ENCODE measurements at places on chromosomes 13 and 19.

- DNase-seq = no peak
Observed at GRCh38 chr13:23059173-23059572, 121.6 kb upstream of the SGCG start.

GRCh38 chr13:35978607-35979316 is 152.4 kb downstream of the DCLK1 start:
- peak; percentile 32 for DNase-seq

GRCh38 chr13:101303521-101303920 is 112.8 kb downstream of the NALCN start:
- DNase-seq = no peak

- no peak for DNase-seq
Observed at GRCh38 chr13:73697166-73697565, 437.0 kb downstream of the KLF12 start.

GRCh38 chr19:50174100-50174793 is 11.2 kb upstream of the IZUMO2 start:
- no peak for DNase-seq

DNA sequence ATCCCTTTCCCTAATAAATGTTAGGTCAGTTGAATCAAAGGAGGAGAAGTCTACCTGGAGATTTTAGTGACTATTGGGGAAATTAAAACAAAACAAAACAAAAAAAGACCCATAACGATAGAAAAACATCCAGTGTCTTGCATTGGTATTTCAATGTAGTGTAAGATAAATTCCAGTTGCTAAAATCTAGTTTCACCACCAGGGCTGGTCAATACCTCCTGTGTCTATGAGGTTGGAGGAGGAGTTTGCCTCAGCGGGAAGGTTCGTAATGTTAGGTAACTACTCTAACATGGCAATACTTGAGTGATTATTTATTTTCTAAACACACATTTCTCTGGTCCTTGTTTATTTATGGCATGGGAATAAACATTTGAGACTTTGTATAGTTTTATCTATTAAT is 483.2 kb downstream of the FGF9 start:
- no peak for DNase-seq

DNA sequence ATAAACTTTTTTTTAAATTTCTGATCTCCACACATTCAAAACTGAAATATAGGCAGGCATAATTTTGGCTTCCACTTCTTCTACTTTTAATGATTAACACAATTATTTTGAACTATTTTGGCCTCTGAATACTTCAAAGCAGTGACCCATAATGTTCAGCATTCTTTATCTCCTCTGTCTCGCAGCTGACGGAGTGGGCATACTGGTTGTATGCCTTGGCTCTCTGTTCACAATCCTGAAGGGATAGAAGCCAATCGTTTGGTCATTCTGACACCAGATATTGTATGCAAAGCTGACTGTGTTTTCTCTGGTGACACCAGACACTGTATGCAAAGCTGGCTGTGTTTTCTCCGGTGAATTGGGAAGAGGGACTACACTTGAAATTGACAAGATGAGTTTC is 833.0 kb downstream of the EFNB2 start:
- DNase-seq = no peak

- no peak for DNase-seq
Observed at GRCh38 chr13:95797016-95797415, 120.1 kb downstream of the DNAJC3 start.

DNA sequence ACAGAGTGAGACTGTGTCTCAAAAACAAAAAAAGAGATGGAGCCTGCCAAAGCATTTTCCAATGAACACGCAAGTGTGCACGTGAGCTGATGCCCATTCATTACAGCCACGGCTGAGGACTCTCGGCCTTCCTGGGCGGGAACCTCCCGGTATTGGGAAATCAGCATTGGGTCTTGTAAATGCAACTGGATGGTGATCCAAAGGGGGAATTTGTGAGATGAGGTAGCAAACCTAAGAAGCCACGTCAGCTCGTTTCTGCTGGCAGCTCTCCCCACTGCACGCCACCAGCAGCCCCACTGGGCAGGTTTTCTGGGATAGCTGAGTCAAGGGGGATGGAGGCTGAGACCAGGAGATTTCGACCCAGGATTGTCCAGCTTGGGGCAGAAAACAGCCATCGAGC is 11.5 kb downstream of the C13orf46 start:
- DNase-seq = no peak

DNA sequence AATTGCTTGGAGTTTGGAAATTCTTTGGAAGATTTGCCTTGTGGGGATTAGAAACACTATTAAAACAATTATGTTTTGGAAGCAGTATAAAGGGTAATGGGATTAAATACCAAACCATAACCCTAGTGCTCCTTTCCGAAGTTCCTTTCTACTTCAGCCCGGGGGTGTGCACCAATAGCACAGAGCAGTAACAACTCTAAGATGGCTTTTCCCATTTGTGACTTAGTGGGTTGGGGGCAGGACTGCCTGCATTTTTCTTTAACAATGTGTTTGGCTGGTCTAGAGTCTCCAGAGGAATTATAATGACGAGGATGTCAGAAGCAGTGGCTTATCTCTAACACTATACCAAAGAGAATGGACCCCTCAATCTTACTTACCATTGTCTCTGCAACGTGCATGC is 11.9 kb upstream of the IL17D start:
- no peak for DNase-seq

GRCh38 chr19:38900202-38900629 is 447 bp downstream of the NFKBIB start:
- DNase-seq = peak; percentile 55

DNA sequence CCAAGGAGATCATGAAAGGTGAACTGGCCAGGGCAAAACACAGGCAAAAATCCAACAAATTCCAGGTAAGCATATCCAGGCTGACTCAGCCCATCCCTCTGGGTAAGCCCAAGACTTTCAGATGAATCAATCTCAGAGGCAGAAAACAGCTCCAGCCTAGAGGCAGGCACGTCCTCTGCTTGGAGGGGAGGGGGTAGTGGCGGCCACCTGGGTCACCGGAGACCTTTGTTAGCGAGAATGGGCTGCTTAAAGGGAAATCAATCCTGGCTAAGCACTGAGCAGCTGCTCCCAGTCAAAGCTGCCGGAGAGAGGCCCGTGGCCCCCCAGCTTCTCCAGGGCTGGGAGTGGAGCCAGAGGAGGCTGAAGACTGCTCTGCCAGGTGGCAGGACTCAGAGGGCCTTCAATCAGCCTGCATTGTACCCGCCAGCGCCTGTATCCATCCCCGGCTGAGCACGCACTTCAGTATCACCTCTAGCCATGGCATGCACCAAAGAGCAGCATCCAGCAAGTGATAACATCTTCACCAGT is 48.2 kb downstream of the PIN1 start:
- no peak for DNase-seq

DNA sequence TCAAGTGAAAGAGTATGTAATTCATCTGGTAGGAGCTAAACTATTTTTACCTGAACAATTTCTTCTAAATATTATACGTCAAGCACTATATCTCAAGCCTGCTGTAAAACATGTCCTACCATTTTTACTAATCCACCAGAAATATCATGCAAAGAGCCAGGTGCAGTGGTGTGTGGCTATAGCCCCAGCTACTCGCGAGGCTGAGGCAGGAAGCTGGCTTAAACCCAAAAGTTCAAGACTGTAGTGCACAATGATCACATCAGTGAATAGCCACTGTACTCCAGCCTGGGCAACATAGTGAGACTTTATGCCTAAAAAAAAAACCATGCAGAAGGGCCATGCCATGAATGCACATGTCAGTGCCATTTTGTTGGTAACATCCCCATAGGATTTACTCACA is 20.7 kb upstream of the CLN5 start:
- DNase-seq = no peak
